ENCODE measurements at places on chromosomes 1 and 21.
A peak's percentile ranks its signal among the peaks of the same experiment; 100 is the strongest.

DNA sequence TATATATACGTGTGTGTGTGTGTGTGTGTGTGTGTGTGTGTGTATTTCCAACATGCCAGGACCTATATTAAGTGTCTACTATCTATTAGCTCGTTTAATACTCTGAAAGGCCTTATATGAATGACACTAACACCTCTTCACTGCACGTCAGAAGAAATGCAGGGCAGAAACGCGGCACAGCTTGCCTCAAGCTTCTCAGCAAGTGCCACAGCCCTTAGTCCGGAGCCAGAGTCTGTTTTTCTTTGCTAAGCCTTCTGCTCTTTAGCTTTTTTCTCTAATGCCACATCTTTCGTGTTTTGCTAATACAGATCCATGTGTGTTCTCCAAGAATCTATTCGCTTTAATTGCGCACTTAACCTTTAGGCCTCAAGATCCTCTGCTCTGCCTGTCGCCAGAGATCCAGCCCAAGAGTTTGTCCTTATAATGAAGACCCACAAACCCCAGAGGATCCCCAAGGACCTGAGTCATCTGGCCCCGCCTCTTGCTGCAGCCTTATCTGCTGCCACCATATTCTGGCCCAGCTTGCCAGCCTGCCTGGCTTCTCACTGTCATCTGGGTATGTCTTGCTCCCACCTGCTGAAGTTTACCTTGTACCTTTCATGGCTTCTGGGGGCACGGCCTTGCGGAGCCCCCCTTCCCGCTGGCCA is 2.0 kb upstream of the TRIM58 start:
- DNase-seq = no peak

- no peak for DNase-seq
Measured at GRCh38 chr1:962381-963300, 2.3 kb downstream of the KLHL17 start.

- no peak for DNase-seq
Measured at GRCh38 chr21:27268290-27268689, 301.4 kb upstream of the ADAMTS5 start.

- no peak for DNase-seq
Measured at GRCh38 chr21:42392731-42393442, 3.0 kb downstream of the TMPRSS3 start.

GRCh38 chr1:151847867-151848596 is 5.5 kb downstream of the THEM5 start:
- no peak for DNase-seq

GRCh38 chr1:217431395-217431794 is 199.5 kb downstream of the GPATCH2 start:
- no peak for DNase-seq

DNA sequence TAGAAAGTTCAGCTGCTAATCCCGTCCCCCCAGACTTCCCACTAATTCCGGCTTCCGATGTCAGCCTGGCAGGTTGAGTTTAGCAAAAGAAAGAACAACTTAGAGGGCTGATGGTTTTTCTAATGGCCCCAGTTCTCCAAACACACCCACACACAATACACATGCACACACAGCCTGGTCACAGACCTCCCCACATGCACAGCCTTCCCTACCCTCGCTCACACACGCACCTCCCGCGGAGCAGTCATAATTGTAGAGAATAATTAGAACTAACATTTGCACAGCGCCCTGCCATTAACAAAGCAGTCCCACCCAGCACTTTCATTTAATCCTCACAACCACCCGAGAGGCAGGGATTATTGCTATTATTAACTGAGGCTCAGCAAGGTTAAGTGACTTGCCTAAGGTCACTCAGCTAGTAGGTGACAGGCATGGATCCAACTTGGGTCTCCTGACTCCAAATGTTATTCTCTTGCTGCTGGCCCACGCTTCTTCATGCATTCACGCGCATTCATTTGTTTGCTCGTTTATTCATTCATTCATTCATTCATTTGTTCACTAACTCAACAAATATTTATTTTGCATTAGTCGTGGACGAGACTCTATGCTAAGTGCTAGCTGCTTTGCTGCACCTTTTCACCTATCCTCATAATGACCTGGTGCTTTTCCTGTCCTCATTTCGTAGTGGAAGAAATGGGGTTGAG is 274.9 kb downstream of the FOXD2 start:
- no peak for DNase-seq

GRCh38 chr1:23369335-23370013 is at the start of gene ZNF436:
Gene ZNF436 (minus strand): TSS chr1:23369836. CDS start chr1:23368005, 1,831 bp downstream.
- DNase-seq = peak; percentile 52

DNA sequence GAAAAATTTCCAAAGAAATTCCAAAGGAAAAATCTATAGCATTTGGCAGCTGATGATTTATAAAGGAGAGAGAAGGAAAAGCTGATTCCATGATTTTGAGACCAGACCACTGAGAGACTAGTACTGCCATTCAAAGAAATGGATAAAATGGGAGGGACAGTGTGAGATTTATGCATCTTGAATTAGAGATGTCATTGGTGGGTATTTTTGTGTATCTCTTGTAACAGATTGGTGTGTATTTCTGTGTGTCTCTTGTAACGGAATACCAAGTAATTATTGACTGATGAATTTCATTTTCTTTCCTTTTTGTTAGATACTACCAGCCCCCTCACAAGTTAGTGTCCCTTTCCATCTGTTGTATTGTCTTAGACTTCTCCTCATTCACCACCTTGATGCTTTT is 102.2 kb downstream of the OLFML2B start:
- DNase-seq = no peak

GRCh38 chr21:25361097-25361496 is 246.2 kb downstream of the MRPL39 start:
- DNase-seq = no peak

- DNase-seq = no peak
Measured at GRCh38 chr1:203178821-203179666, 3.4 kb upstream of the MYBPH start.

GRCh38 chr1:53324728-53325297 is 3.1 kb downstream of the LRP8 start:
- DNase-seq = no peak

DNA sequence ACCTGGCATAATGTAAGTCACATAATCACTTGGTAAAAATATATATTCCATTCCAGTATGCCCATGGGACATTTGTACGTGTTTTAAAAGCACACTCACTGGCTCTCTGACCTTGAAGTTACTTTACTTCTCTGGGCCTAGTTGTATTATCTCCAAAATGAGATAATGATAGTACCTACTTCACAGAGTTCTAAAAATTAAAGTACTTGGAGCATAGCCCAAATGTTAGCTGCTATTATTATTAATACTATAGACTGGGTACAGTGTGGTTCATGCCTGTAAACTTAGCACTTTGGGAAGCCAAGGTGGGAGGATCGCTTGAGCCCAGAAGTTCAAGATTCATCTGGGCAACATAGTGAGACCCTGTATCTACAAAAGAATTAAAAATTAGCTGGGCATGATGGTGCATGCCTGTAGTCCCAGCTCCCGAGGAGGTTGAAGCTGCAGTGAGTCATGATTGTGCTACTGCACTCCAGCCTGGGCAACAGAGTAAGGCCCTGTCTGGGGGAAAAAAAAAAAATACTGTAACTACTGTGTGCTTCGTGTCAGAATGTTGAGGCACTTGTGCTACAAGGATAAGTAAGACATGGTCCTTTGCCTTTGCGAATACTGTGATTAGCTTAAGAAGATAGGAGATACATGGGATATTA is 45.7 kb downstream of the TDRD5 start:
- DNase-seq = no peak

- DNase-seq = no peak
Measured at GRCh38 chr21:34688145-34688544, 19.4 kb downstream of the CLIC6 start.

GRCh38 chr1:178899402-178899801 is 28.5 kb upstream of the ANGPTL1 start:
- DNase-seq = no peak

- no peak for DNase-seq
Measured at GRCh38 chr1:5793516-5793915, 198.7 kb downstream of the NPHP4 start.

- no peak for DNase-seq
Measured at GRCh38 chr1:3876716-3877115, 19.4 kb downstream of the DFFB start.

GRCh38 chr1:68198752-68199151 is 33.6 kb downstream of the WLS start:
- DNase-seq = no peak

GRCh38 chr1:193558491-193559028 is 372.1 kb upstream of the B3GALT2 start:
- no peak for DNase-seq

DNA sequence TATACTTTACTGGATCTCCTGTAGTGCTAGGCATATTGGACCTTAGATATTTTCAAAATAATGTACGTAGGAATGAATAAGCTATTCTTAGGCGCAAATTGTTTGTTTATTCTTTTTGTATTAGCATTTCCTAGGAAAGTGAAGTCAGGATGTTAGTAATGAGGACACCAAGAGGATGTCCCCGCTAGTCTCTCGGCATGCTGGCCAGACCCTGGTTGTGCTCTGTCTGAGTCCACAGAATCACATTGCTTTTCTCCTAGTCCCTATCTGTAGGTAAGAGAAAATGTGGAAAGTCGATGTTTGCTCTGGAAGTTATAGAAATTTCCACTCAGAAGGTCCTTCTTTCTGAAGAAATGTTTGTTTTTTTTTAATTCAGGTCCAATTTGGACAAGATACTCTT is 31.1 kb downstream of the DNM3 start:
- no peak for DNase-seq

- DNase-seq = no peak
Measured at GRCh38 chr1:165036403-165036802, 320.1 kb downstream of the LMX1A start.

- no peak for DNase-seq
Measured at GRCh38 chr1:59743324-59744091, 71.2 kb upstream of the HOOK1 start.

DNA sequence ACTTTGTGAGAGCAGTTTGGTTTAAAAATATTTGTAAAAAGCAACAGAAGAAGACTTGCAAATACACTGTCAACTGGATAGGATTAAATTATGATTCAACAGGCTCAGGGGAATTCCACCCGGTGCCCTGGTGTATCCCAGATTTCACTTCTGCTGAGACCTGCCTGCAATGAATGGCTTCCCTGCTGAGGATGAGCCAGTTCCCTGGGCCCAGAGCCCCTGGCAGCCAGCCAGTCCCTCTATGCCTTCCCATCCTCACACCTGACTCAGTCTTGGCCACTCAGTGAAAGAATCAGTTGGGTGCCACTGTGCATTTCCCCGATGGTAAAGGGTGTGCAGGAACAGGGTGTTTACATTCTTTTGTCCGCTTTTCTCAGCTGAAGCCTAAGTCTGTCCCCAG is 64.4 kb downstream of the KCTD3 start:
- no peak for DNase-seq

DNA sequence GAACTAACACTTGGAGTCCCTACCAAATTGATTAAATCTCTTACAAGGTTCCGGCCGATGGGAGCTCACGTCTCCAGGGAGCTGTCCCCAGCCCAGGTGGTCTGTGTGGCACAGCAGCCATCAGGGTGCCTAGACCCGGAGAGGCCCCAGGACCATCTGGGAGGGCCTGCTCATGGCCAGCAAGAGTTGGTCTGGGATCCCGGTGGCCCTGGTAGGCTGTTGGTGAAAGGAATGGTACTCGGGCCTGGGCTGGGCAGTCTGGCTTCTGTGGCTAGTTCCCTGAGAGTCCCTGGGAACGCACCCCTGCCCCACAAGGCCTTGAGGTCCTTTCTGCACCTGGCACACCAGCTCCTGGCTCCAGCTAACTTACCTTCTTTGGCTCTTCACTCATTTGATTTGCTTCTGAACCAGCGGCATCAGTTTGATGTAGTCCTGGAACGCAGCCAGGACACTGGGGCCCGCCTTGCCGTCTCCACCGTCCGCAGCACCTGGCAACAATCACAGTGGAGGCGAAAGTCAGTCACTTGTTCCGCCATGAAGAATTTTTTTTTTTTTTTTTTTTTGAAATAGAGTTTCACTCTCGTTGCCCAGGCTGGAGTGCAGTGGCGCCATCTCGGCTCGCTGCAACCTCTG is 62.5 kb downstream of the SCCPDH start:
- DNase-seq = no peak

DNA sequence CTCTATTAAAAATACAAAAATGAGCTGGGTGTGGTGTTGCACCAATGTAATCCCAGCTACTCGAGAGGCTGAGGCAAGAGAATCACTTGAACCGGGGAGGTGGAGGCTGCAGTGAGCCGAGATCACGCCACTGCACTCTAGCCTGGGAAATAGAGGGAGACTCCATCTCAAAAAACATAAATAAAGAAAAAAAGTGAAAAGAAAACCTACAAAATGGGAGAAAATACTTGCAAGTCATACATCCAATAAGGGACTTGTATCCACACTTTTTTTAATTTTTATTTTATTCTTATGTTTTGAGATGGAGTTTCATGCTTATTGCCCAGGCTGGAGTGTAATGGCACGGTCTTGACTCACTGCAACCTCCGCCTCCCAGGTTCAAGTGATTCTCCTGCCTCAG is 29.5 kb upstream of the SH3D21 start:
- no peak for DNase-seq
